A549 treated with AZD2906 at 1 μM for 4 hours (cell line): ENCODE measurements at places on chromosomes 7 and 10. TPM values are rescaled to one million over a fixed set of nuclear protein-coding genes. Genes with fewer than 3 reads are reported as not detected.

NUTM2A gene
- total RNA-seq, result 0.04 to 0.12 TPM (median 0.08 TPM) in 4 of 5 replicates, not detected in the other

MCU gene
- total RNA-seq, result 24.1 to 32.6 TPM (median 26.4 TPM) in 5 replicates

TCAF2 gene
- total RNA-seq, result 1.2 to 1.5 TPM (median 1.4 TPM) in 5 replicates

EGFR gene
- total RNA-seq, result 88.0 to 119 TPM (median 105 TPM) in 5 replicates

SUN1 gene
- total RNA-seq, result 68.5 to 89.3 TPM (median 84.3 TPM) in 5 replicates

C10orf62 gene
- total RNA-seq, result 0.08 to 0.17 TPM (median 0.09 TPM) in 5 replicates

CFAP43 gene
- total RNA-seq, result 0.15 to 0.24 TPM (median 0.19 TPM) in 5 replicates

DENND2A gene
- 0.45 to 0.91 TPM (median 0.68 TPM) in 5 replicates for total RNA-seq

SPDYE8 gene
- total RNA-seq, result not detected in 5 replicates
